ENCODE measurements at places on chromosomes 5 and 9.

DNA sequence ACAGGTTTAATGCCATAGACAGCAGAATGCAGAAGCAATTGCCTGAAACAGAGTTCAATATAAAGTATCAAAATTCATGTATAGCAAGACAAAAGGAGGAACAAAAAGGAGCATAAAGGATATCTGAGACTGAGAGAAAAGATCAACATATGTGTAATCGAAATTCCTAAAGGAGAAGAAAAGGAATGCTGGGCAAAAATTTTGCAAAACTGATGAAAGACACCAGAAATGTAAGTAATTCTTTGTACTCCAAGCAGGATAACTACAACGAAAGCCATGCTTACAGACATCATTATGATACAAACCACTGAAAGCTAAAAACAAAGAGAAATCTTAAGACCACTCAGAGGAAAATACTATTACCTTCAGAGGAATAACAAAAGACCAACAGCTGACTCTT, 72.8 kb upstream of the MTAP start:
- no peak for DNase-seq

DNA sequence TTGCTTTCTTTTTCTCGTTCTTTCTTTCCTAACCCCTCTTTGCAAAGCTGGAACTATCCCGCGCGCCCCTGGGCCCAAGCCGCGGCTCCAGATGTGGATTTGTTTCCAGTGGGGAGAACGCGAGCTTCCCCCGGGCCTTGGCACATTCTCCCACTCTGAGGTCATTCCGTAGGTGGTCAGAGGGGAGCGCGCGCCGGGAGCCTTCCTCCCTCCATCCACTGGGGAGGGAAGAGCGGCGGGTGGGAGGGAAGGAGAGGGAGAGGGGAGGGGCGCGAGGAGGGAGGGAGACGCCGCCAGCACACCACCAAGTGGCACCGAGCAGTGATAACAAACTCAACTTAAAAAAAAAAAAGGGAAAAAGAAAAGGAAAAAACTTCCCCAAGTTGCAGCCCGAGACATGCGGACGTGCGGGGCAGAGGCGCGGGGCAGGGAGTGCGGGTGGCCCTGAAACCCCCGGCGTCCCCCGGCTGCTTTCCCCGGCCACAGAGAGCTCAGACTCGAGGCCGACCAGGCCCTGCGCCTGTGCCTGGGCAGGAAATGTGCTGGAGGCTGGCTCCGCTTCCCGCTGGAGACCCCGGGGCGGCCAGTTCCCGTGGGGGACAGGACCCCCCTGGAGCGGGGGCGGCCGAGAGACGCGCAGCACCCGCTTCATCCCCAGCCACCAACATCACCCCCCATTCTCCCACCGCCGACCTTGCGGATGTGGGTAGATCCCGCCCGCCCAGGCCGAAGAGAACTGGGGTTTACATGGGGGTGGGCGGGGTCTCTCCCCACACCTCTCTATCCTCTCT, 3.1 kb downstream of the IER5L start:
- no peak for DNase-seq

DNA sequence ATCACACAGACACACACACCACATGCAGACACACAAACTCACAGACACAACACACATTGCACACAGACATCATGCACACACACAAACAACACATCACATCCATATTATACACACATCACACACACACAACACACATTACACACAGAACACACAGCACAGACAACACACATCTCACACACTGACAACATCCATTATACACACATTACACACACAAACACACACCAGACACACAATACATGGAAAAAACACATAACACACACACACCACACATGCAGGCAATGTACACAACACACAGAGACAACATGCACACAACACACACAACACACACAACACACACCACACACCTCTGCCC, 4.8 kb upstream of the CCDC187 start:
- DNase-seq = no peak

- DNase-seq = no peak
Measured at GRCh38 chr5:135135530-135136226, 101.7 kb upstream of the PITX1 start.

DNA sequence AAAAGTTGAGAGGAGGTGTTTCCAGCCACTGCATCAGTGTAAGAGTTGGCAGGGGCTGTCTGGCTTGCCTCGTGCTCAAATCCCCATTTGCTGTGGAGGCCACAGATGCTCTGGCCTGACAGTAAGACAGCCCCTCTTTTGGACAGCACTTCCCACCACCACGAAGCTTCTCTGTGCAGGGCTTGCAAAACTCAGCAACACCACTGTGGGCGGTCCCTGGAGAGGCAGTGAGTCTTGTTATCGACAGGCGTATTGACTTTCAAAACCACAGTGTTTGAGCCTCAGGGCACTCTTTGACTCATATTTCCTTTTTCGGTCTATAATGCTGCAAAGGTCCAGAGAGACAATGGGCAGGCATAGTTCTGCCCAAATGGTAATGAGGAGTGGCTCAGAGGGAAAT, 539.5 kb downstream of the EBF1 start:
- DNase-seq = no peak

GRCh38 chr9:22580788-22581187, 134.2 kb downstream of the DMRTA1 start:
- no peak for DNase-seq

All from naive thymus-derived CD4-positive, alpha-beta T cell (primary cell).